ENCODE measurements at places on chromosomes 16 and 17.

GRCh38 chr16:53048139-53048915, 4.4 kb downstream of the CHD9NB start:
- no peak for DNase-seq

- DNase-seq = no peak
Observed at GRCh38 chr16:12572316-12572985, 231.2 kb downstream of the CPPED1 start.

- DNase-seq = no peak
Observed at GRCh38 chr17:19670908-19671307, 22.4 kb downstream of the ALDH3A2 start.

GRCh38 chr17:37191219-37191618, 184.6 kb upstream of the C17orf78 start:
- DNase-seq = no peak

- DNase-seq = no peak
Observed at GRCh38 chr17:57794841-57795240, 49.7 kb upstream of the CCDC182 start.

Data from HL-60 (cell line).